Amniotic stem cell (primary cell): ENCODE measurements at places on chromosomes 7 and 10.

DNA sequence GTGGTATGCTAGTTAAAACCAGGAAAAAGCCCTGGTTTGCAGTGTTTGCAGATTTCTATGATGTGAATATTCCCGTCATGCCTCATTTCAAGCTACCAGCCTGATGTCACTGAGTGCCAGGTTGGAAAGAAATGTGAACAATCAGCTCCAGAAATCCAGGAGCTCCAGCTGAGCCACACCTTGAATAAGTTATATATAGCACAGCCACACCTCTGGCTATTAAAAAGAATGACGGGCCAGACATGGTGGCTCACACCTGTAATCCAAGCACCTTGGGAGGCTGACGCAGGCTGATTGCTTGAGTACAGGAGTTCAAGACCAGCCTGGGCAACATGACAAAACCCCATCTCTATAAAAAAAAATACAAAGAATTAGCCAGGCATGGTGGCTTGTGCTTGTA, 18.7 kb upstream of the SLF2 start:
- DNase-seq: no peak

- DNase-seq: peak; percentile 61
Observed at GRCh38 chr10:30510184-30510931, 76.4 kb downstream of the MAP3K8 start.

- DNase-seq: no peak
Observed at GRCh38 chr7:90681336-90682022, 85.4 kb downstream of the CDK14 start.

GRCh38 chr10:42878821-42879195, 96.2 kb downstream of the BMS1 start:
- no peak for DNase-seq

DNA sequence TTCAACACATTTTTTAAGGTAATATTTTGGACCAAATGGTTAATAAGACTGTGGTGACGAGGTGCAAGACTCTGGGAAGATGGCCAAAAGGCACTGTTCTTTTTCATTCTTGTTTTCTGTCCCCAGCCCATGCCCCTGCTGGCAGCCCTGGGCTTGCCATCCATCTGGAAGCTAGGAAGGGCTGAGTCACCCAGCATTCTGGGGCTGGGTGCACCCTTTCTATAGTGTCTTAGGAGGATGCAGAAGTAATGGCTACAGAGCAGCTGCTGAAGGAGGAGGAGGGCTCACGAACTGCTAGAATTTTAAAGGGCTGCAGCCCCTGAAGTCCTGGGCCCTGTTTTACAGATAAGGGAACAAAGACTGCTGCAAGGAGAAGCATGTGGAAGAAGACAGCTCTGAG, 42.8 kb upstream of the ZNF32 start:
- DNase-seq: no peak

GRCh38 chr10:33412653-33413361, 78.3 kb upstream of the NRP1 start:
- DNase-seq: peak; percentile 83

DNA sequence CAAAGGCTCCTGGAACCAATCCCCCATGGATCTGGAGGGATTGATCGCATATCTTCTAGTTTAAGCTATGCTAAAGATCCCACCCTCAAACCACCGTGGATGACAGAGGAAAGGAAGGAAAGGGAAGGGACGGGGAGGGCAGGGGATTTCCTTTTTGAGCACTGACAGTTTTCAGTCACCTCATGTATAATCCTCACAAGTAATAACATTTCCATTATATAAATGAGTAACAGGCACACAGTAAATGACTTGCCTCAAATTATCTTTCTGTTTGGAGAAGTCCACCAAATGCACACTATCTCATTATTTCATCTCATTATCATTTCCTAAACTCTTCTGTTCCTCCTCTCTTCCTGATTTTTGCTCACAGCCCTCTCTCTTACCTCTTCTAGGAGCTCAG, 127.1 kb upstream of the AOAH start:
- DNase-seq: no peak

DNA sequence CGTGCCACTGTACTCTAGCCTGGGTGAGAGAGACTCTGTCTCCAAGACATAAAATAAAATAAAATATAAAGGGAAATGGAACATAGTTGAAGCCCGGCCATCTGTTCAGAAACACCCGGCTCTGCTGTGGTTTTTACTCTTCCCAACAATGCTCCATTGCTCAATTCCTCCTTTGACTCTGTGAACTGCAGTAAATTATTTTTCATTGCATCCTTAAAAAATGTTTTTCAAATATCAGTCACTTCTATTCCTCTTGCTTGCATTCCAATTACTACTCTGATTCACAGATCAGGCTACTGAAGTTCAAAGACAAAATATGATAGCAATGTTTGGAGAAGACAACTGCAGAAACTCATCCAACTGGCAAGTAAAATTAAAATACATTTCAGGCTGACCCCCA, 983.0 kb downstream of the SORCS1 start:
- DNase-seq: no peak

DNA sequence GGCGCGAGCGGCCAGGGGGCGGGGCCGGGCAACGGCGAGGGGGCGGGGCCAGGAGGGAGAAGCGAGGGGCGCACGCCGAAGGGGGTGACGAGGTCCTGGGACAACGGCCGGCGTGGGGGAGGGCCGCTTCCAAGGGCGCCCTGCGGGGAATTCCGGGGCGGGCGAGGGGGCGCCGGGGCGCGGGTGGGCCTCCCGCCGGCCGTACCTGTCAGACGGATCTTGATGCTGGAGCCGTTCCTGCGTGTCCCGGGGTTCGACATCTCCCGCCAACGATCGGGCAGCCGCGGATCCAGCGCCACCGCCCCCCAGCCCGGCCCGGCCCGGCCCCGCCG, 421 bp downstream of the SMURF1 start:
- no peak for DNase-seq

DNA sequence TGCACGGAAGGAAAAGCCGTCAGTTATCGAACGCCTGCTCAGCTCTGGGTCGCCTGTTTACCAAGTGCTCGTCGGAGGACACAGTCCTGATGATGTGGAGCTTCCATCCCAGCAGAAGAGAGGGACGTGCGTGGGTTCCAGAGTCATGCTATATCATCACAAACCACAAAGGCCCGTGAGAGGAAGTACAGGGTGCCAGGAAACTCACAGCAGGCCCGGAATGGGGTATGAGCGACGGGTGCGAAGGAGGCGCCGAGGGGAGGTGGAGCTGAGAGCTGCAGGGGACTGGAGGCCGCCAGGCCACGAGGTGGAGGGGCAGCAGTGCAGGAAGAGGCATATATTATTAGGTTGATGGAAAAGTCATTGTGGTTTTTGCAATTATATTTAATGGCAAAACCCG, 102.5 kb downstream of the ACTR3B start:
- no peak for DNase-seq

- DNase-seq: no peak
Observed at GRCh38 chr10:61448841-61449600, 4.2 kb downstream of the TMEM26 start.

DNA sequence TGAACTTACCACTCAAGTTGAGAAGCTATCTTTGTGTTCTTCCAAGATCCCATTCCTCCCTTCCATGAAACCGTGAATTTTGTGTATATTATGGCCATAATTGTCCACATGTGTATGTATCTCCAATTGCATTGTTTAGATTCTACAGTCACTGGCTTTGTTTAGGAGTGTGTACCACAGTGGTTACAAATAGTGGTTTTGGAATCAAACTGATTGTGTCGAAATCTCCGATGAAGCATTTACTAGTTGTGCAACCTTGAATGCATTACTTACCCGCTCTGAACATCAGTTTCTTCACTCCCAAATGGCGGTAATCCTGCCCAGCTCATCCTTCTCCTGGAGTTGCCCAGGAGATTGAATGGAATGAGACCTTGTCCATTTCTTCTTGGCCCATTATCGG, 145.0 kb upstream of the ZNF32 start:
- no peak for DNase-seq

DNA sequence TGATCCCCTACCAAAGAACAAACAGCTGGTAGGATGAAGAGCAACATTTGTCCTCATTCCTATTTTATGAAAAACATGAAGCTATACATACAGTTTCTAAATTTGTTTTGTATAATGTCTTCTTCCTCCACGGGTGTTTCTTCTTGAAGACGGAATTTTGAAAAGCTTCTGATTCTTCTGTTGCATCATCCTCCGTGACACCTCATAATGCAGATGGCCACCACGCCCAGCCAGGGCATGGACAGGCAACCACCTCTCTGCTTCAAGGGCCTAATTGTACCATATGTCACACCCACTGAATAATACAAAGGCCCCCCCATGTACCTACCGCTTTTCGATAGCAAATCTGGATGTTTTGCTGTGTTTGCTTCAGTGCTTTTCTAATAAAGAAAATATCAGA, at the start of gene SUN3:
TSS of gene SUN3 (minus strand) at position 170 of the 400 bp plus-strand sequence. CDS start at position 1, 169 bp downstream.
- DNase-seq: no peak

GRCh38 chr10:79025199-79025832, 43.5 kb upstream of the ZMIZ1 start:
- DNase-seq: no peak

DNA sequence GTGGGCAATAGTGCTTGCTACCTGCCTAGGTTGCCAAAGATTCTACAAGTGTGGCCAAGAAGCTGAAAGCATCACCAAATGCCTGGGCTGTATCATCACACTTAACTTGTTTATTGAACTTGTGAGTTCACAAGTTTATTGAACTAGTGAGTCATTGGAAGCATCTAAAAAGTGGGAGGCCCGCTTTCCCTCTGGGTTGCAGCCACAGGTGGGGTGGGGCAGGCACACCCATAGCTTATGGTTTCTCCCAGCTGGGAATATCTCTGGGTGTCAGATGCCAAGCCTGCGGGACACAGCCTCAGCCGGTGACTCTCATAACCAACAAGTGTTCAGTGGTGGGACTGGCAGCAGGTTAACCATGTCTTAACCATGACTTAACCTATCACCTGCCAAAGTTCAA, 145.9 kb upstream of the FAM13C start:
- DNase-seq: no peak

GRCh38 chr7:139603896-139604295, 80.4 kb downstream of the CLEC2L start:
- DNase-seq: no peak

DNA sequence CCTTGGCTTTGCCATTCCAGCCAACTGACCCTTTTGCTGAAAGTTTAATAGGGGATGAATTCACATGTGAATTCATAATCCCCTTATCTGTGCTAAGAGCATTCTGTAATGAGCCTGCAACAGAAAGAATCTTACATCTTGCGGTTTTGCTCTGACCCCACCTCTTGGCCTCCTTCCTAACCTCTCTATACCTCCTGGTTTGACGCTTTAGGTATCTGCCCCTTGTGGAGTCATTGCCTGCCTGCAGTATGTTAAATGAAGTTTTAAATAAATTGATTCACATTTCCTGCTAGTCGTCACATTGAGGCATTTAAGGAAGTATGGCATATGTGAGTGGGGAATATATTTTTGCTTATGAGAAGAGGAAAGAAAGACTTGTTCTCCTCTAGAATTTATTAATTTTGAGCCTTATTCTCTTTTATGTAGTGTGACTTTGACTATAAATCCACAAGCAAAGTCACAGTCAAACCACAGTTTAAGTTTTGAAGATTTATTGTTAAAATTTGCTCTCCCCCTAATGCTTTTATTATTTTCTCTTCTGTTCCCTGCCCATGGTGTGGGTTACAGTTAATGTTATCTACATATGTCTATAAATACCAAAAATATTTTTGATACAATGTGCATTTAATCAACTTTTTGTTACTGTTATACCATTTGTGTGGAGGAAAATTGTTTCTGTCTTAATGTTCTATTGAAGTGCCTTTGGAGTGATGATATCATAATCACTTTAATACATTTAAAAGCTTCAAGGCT, 60.9 kb downstream of the LRMDA start:
- DNase-seq: no peak

GRCh38 chr10:132565516-132566209, 28.1 kb downstream of the INPP5A start:
- DNase-seq: no peak

DNA sequence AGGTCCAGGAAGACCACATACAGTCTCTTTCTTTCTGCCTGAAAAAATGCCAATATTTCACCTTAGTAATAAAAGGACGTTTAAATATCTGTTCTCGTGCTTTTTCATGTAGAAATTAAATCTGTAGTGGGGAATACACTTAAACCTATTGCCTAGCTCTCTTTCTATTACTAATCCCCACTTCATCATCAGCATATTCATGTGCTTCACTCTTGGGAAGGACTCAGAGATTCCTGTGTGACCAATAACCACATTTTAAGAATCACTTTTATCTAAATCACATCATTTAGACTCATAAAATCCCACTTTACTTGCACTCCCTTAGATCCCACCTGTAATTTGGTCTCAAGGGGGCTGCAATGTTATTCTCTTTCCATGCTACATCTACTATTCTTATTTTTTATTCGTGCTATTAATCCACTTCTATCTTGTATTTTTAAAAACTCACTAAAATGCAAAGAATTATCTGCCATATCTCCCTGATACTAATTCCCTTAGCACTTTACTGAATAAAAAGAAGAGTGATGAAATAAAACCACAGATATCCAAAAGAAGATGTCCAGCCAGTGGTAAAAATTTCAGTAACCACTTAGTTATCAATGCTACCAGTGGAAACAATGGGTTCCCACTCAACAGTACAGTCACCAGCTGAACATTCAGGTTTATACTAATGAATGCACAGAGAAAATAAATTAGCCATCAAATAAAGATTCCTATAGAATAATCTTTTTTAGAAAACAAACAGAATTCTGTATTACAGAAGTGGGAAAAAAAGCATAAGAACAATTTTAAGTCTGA, 102.1 kb downstream of the PPP1R17 start:
- DNase-seq: no peak

DNA sequence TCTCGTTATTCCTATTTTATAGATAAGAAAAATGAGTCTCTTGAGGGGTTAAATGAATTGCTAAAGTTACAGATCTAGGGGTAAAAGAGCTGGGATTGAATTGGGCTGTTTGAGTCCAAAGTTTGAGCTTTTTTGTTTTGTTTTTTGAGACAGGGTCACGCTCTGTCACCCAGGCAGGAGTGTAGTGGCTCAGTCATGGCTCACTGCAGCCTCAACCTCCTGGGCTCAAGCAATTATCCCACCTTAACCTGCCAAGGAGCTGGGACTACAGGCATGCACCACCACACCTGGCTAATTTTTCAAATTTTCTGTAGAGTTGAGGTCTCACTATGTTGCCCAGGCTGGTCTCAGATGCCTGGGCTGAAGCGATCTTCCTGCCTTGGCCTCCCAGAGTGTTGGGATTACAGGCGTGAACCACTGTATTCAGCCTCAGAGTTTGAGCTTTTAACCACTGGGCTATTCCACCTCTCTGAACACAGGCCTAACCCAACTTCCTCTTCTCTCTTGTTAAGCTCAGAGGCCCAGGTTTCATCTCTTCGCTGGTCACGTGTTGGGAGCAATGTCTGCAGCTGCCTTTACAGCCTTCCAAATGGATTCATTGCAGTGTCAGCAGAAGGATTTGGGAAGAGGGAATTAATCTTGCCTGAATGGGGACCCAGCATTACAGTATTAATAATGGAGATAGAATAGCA, 8.0 kb downstream of the SUFU start:
- DNase-seq: no peak

GRCh38 chr10:73553761-73554160, 37.4 kb downstream of the USP54 start:
- no peak for DNase-seq
